Inflammatory macrophage treated with lipopolysaccharide for 4 hours (primary cell): ENCODE measurements at places on chromosomes 7 and 10.

GRCh38 chr7:37912756-37913155 lies 3.9 kb downstream of the SFRP4 start:
- DNase-seq = no peak

GRCh38 chr10:126937026-126937425 lies 31.8 kb downstream of the DOCK1 start:
- no peak for DNase-seq

- DNase-seq = no peak
These were observed 3.3 kb downstream of the IMMP2L start for GRCh38 chr7:111558991-111559390.

DNA sequence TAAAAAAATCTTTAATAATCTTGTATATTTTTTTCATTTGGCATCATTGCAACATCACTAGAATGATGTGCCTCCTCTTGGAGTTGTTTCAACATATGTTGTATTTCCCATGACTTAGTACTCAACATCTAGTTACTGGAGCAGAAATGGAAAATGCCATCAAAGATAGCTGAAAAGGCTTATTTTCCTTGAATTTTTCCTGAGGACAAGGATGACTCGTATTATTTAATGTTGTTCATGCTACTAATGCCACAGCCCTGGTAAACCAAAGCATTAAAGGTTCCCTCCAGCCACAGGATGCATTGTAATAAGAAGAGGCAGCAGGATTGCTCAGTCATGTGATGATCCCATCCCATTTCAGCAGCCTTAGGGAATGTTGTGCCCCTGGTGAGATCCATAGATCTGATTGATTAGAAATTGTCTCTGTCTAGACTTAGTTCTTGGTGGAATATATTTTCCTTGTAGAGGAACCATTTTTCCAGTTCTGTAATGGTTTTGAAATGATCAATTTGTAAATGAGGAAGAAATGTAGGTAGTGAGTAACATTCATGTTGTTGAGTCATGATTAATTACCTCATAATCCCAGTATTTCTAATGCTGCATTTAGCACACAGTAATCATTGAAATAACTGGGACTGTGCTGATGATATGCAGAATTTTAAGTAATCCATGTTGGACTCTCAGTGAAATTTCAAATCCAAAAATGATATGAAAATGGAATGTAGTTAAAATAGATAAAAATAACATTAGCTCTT lies 91.3 kb upstream of the SMIM30 start:
- peak; percentile 55 for DNase-seq

GRCh38 chr10:27745732-27746396 lies at the start of gene MKX:
Gene MKX (minus strand): TSS chr10:27745819. CDS start chr10:27743415, 2,404 bp downstream.
- no peak for DNase-seq

DNA sequence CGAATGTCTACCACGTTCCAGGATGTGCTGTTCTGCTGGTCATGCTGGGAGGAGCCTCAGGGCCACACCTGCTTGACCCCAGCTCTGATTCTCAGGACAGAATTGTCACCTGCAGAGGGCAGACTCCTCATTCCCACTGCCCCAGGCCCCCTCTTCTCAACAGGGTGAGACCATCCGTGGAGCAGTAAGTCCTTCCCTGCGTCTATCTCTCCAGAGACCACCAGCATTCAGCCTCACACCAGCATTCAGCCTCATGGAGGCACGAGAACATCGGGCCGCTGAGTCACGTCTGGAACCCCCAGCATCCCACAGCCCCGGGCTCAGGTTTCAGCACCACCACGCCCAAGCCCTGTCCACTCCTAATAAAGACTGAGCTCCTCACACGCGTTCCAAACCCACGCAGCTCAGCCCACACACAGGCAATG lies 273.4 kb downstream of the DIP2C start:
- DNase-seq = no peak

GRCh38 chr10:25565570-25565969 lies 368.5 kb upstream of the MYO3A start:
- no peak for DNase-seq

DNA sequence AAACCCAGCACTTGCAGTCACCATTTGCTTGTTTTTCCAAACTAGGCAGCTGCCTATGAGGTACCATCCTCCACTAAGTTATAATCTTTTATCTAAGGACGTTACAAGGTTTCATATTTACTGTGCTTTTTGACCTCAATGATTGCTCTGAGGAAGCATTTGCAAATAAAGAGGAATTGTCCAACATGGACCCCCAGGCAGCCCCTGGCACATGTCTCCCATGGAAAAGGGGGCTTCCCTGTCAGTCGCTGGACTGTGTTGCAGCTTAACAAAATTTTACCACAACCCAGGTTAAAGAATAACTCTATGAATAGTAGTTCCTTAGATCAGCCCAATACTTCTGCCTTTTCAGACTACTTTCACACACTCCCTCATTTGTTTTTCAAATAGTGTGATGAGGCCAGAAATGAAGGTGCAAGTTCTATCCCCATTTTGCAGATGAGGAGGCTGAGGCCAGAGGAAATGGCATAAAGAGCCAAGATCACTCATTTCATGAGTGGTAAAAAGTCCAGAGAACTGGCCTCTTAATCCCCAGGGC lies 52.8 kb upstream of the ZPBP start:
- DNase-seq = no peak

- DNase-seq = peak; percentile 92
These were observed 8.2 kb upstream of the PTTG1IP2 start for GRCh38 chr7:90461219-90461618.

DNA sequence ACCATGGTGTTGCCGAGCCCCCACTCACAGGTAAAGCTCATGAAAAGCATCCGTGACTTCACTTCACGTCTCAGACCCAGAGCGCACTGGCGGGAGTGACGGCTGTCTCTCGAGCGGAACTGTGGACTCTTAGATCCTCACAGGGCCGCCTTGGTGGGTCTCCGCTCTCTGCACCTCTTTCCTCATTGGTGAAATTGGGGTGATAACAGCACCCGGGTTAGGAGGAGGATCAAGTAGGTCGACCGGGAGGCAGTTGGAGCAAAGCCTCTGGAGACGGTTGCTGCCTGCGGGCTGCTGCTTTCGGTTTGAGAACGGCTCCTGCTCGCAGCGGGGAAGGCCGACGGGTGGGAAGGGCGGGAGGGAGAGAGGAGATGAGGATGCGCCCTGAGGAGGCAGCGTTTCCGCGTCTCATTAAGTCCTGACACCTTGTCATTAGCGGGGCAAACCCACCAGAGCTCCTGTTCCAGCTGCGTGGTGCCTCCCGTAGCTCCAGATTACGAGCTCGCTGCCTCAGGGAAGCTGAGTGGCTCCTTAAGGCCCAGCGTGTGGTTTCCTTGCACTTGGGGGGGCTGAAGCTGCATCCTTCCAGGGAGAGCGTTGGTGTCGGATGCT lies 51.9 kb upstream of the CFAP46 start:
- DNase-seq = no peak

- DNase-seq = no peak
These were observed 2.0 kb downstream of the HOXA11 start for GRCh38 chr7:27182861-27183681.

DNA sequence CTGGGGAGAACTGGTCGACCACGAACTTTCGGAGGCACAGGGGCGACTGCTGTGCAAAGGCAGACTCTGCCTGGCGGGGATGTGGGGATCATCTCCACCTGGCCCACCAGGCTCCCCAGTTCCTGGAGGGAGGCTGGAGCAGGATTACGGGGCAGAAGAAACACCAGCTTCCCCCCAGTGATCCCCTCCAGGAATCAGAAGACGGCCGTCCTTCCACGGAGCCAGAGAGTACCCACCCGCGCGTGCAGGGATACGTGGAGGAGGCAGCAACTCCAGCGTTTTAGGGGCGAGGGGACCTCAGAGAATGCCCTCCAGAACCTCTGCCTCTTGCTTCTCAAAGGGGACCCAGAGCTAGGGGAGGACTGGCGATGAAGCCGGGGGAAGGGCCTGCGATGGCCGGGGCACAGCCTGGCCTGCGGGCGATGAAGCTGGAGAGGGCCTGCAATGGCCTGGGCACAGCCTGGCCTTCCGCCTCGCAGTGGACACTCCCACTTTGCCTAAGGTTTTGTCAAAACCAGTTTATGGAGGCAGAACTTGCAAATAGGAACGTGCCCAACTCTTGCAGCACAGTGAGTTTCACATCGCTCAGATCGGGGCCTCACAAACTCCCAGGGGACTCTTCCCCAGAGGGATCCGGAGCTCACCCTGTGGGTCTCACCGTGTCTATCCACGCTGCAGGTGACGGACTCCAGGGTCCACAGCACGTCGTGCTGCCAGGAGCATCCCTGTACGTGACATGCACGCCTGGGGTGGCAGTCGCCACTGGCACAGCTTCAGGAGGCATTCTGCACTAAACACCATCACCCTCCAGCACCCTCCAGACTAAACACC lies 77.9 kb upstream of the PDGFA start:
- peak; percentile 23 for DNase-seq

DNA sequence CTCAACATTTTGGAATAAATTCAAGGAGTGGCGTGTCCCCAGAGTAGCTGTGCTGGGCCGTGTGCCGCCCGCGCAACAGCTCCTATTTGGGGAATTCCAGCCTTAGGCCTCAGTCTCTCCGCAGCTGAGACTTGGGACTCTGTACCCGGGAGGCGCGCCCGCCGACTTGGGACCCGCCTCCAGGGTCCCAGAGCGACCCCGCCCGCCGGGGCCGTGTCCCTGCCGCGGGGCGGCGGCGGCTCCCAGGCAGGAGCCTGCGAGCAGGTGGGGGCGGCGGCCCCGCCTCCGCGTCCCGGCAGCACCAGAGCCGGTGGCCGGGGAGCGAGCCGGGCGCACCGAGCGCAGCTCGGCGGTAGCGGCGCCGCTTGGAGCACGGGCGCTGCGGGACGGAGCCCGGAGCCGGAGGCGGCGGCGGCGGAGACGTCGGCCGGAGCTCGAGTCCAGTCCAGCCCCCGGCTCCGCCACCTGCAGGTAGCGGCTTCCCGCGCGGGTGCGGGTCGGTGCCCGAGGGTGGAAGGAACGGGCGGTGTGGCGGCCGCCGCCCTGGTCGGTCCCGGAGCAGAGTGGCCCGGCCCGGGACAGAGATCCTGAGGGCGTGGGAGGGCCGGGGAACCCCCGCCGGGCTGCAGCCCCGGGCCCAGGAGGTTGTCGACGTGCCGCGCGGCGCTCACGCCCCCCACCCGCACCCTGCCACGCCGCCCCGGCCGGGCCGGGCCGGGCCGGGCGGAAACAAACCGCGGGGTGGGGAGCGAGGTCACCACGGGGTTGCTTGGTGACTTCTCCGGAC lies at the start of gene WIPF3:
TSS of gene WIPF3 (plus strand) at position 301 of the 787 bp plus-strand sequence. CDS start 28,217 bp downstream, outside the sequence.
- no peak for DNase-seq
